M059J (cell line): ENCODE measurements at places on chromosomes 12 and 14. TPM values are rescaled to one million over a fixed set of nuclear protein-coding genes. Genes with fewer than 3 reads are reported as not detected.

- DNase-seq, result no peak
Measured at GRCh38 chr14:33279865-33280264, 341.2 kb downstream of the NPAS3 start.

- peak; percentile 1 for DNase-seq
Measured at GRCh38 chr12:82438356-82438755, 80.0 kb downstream of the METTL25 start.

DNA sequence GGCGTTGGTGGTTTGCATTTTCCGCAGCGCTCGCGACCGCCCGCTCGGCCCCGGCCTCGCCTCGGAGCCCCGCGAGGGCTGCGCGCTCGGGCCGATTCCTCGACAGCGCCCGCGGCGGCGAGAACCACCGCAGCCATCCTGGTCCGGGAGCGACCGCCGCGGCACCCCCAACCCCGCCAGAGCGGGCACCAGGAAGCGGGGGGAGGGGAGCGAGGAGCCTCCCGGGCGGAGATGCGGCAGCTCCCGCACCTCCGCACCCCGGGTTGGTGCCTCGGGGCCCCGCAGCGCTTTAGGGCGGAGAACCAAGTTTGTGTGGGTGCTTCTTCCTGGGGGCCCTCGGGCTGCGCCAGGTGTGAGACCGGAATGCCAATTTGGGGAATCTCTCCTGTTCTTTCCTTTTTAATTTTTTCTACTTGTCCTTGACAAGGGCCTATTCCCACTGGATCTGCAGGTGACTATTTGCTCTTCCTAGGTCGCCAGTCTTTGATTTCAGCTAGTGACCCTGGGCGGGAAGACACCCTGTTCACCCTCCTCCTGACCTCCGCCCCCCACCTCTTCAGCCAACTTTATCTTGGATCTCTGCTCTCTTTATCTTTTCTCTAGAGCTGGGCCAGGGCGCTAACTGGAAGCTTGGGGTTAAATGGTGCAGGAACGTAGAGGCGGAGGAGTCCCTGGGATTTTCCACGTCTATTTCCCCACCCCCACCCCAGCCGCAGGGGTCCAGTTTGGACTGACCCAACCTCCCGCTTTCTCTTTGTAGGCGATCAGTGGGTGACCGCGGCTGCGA lies at the start of gene SOCS2:
TSS of gene SOCS2 (plus strand) at position 751 of the 787 bp plus-strand sequence. CDS start 223 bp downstream, outside the sequence.
- DNase-seq, result peak; percentile 68

- peak; percentile 71 for DNase-seq
Measured at GRCh38 chr12:103742349-103742932, 98.6 kb downstream of the NT5DC3 start.

GRCh38 chr14:100670753-100671049 lies 56.0 kb upstream of the DLK1 start:
- no peak for DNase-seq

DNA sequence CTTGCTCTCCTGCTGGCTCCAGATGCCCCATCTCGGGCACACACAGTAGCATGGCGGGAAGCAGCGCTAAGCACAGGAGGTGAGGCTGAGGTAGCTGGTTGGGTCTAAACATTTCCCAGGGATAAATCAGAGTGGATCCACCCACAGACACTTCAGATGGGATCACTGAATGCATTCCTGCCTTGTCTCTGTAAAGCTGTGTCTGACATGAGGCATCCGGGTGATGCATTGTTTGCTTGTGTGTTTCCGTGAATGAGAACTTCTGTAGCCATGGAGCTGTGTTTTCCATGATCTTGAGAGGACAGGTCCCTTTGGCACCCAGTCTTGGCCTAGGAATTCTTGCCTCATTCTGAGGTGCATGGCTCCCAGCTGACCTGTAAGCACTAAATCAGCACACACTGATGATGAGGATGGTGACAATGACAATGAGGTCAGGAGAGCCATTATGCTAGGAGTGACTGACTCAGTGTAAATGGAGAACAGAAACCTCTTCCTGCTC lies 6.7 kb upstream of the KRT75 start:
- DNase-seq, result peak; percentile 90

- DNase-seq, result no peak
Measured at GRCh38 chr12:99436584-99436983, 211.0 kb upstream of the GARIN6 start.

GRCh38 chr12:31574803-31575575 lies 15.9 kb downstream of the DENND5B start:
- no peak for DNase-seq

DNA sequence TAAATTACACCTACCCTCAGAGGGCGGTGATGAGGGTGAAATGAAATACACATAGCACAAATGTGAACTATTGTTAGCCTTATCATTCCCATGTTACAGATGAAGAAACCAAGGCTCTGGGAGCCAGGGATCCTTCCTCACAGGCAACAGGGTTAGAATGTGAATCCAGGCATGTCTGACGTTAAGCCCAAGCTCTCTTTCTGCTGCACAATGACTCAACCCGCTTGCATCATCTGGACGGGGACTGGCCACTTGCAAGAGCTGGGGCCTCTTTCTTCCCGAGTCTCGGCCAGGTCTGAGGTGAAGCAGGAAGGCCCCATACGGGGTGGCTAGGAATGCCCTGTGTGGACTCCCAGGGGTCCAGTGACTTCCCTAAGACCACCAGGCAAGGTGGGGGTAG lies 105.2 kb downstream of the RBM19 start:
- DNase-seq, result peak; percentile 79

DNA sequence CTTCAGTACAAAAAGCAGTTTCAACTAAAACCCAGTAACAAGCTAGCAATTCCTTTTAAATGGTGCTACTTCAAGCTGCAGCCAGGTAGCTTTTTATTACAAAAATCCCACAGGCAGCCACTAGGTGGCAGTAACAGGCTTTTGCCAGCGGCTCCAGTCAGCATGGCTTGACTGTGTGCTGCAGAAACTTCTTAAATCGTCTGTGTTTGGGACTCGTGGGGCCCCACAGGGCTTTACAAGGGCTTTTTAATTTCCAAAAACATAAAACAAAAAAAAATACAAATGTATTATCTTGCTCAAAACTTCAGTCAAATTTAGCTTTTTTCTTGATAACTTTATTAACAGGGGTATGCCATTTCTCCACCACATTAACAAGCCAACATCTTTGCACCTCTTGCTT lies 3.6 kb upstream of the CLEC4E start:
- DNase-seq, result peak; percentile 44

GRCh38 chr12:3313675-3314663 lies 177.0 kb upstream of the PRMT8 start:
- DNase-seq, result peak; percentile 43

The BMAL2 gene
- 22.8 and 36.0 TPM in 2 replicates for total RNA-seq

The SPTB gene
- 0.86 and 1.5 TPM in 2 replicates for total RNA-seq
